Stimulated activated CD8-positive, alpha-beta memory T cell treated with anti-CD3 and anti-CD28 coated beads, Interleukin-4, amount 100 ng/mL, for 24 hours (primary cell): ENCODE measurements at places on chromosomes 7 and 10.

DNA sequence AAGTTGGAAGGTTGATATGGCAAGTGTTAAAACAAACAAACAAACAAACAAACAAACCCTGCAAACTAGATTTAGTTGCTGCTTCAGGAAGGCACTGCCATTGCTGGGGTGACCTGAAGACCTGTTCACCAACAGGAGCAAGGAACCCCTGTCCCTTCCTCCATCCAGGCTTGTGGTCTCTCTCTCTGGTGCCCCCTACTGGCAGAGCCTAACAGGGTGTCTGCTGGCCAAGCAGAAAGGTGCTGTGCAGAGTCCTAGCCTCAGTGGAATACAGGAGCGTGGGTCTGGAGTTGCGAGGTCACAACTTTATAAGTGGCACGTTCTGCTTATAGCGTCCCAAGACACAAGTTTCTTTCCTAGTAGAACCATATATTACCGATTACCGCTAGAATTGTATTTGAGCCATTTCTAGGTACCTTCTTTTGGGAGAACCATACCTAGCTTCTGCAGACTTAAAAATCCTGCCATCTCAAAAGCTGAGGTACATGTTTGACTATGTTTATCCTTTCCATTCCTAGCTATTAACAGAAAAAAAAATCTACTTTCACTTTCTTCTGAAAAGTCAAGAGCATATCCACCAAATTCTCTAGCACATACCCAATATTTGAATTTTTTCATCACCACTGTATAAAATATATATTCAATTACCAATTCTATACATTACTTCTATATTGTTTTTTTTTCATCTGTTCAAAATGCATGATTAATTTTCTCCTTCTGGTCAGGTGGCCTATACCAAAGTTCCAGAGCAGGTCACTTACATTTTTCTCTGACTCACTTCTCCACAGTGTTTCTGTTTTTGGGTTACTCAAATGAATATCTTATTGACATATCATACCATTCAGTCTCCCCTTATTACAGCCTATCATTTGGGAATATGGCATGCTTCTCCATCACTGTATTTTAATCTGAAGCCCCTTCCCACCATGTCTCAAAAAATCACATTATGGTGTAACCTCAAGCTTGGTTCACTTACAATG, 29.1 kb upstream of the CALD1 start:
- peak; percentile 41 for DNase-seq

DNA sequence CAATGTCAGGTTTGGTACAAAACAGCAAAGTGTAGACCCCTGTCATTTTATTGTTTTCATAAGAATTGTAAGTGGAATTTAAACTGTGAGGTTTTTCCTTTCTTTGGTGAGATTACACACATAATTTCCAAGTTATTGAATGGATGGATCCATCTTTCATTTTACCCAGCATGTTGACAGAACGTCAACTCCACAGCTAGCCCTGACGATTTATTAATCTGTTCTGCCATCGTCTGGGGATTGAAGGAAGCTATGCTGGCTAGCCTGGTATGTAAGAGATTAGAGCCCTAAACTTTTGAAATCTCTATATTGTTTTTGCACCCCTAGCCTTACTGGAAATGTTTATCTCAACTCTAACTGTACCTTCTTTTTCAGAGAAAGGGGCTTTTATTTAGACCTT, 8.6 kb downstream of the WNT16 start:
- DNase-seq, result no peak

- no peak for DNase-seq
Measured at GRCh38 chr7:101945034-101945758, 127.8 kb downstream of the CUX1 start.

GRCh38 chr7:429828-430180, 89.8 kb downstream of the PDGFA start:
- no peak for DNase-seq

DNA sequence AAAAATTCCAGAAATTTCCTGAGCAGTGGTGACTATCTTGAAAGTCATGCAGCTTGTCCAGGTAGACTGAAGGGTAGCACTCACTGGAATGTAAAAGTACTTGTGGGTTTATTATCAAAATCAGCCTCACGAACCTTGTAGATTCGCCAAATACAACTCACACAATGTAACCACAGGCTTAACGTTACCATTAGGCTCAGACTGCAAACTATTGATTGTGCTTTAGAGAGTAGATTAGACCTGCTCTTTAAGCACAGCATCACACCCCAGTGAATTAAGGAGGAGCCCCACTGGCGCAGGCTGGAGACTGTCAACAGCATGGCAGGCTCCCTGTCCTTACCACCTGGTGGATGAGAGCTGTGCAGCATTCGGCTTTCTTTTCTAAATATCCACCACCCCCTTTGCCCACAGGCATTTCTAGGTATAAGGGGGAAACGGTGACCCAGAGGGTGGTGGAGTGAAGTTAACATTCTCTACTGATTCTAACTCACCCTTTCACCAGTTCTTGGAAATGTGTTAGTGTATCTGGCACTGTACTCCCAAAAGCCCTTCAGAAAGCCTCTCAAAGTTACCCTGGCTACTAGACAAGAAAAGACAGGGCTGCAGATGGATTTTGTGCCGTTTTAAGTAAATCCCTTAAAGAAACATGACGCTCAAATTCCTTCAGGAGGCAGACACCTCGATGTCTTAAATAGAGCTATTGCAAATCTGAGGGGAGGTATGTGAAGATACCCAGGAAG, 56.6 kb downstream of the GSDME start:
- no peak for DNase-seq

DNA sequence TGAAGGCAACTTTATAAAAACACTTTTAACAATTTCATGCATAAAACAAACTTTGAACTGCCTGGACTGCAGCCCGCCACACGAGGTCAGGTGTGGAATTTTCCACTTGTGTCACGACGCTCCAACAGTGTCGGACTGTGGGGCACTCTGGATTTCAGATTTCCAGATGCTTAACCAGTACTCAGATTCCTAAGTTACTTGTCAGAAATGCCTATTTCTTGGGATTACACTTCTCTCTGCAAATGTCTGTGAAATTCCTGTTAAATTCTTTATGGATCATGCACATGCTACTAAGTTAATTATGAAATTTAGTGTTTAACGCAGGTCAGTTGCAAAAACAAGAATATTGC, 473 bp upstream of the GPER1 start:
- DNase-seq, result no peak

DNA sequence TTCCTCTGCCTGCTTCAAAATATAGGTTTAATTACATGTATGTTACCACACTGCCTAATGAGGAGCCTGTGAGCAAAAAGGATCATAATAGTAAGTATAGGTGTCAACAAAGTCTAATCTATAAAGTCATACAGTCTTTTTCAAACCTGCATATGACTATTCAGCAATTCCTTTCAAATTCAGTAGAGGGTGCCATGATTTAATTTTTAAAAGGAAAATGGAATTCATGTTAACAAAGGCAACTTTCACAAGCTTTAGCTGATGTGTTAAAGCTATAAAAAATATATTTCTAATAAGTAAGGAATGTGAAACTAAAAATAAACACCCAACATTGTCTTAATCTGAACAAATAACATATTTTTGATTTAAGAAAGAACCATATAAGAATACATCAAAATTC, 52.1 kb downstream of the MPP7 start:
- DNase-seq, result no peak

DNA sequence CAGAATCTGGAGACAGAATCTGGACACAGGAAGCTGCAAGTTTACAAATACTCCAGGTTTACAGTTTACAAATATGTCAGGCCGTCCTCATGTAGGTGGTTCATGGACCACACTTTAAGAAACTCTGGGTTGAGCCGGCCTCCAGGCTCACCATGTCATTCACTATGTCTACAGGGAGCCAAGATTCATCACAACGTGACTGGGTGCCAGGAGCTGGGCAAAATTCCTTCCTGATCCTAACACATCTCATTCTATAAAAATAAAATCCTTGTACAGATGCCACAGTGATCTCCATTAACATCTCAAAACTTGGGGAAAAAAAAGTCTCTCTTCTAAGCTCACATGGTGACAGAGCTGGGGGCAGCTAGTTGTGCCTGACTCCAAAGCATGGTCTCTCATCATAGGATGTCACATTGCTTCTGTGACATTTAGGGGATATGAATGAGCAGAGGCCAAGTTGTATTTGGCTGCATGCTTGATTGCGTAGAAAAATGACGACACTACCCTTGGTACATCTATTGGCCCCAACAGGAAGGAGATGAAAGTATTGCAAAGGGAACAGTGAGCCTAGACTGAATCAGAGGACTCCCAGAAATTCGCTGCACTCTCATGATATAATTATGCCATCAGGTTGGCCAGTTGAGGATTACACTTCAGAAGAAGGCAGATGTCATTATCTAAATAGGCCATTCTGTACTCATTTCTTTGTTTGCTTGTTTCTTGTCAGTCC, 35.9 kb downstream of the MTURN start:
- no peak for DNase-seq

DNA sequence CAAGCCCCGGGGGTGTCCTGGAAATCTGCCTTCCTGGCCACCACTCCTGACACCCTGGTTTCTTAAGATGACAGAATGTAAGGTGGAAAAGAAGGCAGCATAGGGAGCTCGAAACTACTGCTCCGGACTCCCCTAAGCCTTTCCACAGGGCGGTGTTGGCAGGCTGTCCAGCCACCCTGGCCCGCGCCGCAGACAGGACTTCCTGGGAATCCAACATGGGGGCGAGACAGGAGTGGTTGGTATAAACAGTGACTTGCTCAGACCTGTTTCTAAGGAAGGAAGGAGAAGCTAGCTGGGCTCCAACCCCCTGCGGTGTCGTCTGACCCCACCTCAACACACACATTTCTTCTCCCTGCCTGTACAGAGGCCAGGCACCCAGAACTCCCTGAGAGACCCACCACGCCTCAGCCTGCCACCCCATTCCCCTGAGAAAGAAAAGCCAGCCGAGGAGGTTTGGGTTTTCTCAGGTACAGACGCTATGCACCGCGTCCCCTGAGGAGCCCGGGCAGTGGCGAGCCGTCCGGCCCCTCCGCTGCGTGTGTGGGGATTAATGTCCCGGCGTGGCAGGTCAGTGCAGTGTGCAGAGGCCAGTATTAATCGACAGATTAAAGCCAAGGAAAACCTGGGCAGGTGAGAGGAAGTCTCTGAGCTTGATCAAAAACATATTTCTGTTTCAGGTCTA, 349.6 kb upstream of the MKI67 start:
- DNase-seq, result no peak

GRCh38 chr10:20993389-20993788, 96.3 kb upstream of the NEBL start:
- DNase-seq, result no peak

GRCh38 chr10:16941870-16942269, 124.6 kb upstream of the RSU1 start:
- DNase-seq, result no peak

DNA sequence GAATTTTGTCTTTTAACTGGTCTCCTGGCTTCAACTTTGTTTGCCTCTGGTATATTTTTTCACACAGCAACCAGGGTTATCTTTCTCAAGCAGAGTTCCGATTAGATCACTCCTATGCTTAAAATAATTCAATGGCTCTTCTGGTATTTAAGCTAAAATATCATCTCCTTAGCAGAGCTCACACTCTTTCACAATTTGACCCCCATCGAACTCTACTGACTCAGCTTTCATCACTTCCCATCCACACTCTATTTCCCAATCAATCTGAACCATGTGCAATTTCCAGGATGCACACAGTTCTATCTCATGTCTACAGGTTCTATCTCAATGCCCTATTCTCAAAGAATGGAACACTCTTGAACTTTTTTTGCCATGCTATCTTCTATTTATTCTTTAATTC, 809.5 kb downstream of the GRID1 start:
- no peak for DNase-seq

DNA sequence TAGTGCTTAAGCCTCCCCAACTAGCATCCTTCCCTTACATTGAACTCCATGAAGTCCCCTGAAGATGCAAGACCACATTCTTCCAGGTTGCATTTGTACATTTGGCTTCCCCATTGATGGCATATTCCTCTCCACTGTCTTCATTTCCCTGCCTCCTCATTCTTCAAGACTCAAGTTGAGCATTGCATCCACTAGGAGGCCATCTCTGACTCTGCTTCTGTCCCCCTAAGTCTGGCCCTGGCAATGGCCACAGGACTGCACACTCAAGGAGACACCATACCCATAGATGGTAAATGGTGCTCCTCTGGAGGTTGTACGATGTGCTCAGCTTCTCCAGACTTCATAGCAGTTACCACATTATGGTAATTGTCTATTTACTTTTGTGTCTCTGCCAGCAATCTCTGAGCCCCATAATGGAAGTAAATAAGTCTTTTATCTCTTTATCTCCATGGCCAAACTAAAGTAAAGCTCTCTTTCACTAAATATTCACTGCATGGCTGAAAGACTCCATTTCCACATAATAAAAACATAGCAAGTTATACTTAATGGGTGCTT, 112.6 kb downstream of the PTPRZ1 start:
- no peak for DNase-seq

DNA sequence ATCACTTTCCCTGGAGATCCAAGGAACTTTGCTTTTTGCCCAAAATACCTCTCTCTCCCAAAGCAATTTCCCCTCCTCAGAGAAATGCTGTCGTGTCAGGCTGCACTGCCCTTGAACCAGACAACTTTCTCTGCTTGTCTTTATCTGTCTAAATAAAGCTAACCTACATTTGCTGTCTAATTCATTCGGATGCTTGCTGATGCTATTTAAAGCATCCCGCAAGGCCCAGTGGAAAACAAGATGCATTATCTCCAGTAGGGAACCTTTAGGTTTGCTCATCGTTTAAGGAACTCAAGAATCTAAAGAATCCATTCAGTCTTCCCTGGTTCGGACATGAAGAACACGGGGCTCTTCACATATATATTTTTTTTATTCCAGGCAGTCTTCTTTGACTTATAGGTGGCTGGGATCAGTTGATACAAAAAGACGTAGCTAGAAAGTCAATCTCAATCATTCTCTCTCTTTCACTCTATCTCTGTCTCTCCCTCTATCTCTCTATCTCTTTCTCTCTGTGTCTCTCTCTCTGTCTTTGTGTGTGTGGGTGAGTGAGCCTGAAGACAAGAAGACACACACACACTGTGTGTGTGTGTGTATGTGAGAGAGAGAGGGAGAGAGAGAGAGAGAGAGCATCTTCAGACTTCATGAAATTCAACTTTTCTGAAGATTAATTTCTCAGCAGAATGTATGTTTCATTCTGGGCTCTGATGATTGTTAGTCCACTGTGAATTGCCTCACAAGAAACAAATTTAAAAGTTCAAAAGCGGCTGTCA, 92.8 kb upstream of the MKLN1 start:
- no peak for DNase-seq

GRCh38 chr10:15293862-15294842, 76.9 kb downstream of the FAM171A1 start:
- DNase-seq, result no peak

GRCh38 chr10:67788028-67788886, 49.7 kb downstream of the DNAJC12 start:
- peak; percentile 63 for DNase-seq

GRCh38 chr10:104328896-104329710, 9.2 kb downstream of the ITPRIP start:
- peak; percentile 66 for DNase-seq

- no peak for DNase-seq
Measured at GRCh38 chr10:13936826-13937225, 350.1 kb downstream of the PRPF18 start.

GRCh38 chr7:44385434-44386138, 60.2 kb upstream of the CAMK2B start:
- no peak for DNase-seq
